ENCODE measurements at places on chromosomes 3 and 15. TPM values are rescaled to one million over a fixed set of nuclear protein-coding genes. Genes with fewer than 3 reads are reported as not detected.

GRCh38 chr3:183460081-183461055 lies 31.9 kb upstream of the MCF2L2 start:
- DNase-seq: no peak

GRCh38 chr3:169879845-169880575 lies 10.3 kb upstream of the LRRC31 start:
- DNase-seq: no peak

DNA sequence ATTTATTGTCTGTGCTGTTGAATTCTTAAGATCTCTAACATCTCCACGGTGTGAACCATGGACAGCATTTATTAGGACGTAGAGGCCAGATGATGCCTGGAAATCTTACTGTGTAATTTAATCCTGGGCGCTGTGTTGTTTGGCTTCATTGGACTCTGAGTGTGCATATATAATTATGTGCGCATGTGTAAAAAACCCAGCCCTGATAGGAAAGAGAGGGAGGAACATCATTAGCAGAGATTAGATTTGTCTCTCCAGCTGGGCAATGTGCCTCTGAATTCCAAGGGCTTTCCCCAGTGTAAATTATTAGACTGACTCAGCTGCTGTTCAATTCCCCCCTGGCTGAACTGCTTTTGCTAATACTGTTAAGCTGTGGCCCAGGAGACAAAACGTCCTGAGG lies 39.6 kb downstream of the MAP3K13 start:
- DNase-seq: no peak

Gene SEMA3B
- total RNA-seq: 2.2 TPM

DNA sequence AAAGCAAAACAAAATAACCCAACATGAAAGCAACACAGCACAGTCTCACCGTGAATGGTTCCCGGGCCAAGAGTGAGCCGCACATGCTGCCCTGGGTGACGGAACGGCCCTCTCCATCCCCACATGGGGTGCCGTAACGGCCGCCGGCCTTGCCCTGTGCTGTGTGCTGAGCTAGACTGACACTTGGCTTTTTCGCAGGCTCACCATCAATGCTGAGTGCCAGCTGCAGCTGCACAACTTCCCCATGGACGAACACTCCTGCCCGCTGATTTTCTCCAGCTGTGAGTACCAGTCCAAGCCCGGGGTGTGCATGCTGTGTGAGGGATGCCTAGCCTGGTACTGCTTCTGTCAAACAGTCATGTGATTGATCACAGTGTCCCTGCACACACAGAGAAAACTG lies 357.6 kb downstream of the GABRG3 start:
- DNase-seq: no peak

Gene CPB1
- 3.7 TPM for total RNA-seq

DNA sequence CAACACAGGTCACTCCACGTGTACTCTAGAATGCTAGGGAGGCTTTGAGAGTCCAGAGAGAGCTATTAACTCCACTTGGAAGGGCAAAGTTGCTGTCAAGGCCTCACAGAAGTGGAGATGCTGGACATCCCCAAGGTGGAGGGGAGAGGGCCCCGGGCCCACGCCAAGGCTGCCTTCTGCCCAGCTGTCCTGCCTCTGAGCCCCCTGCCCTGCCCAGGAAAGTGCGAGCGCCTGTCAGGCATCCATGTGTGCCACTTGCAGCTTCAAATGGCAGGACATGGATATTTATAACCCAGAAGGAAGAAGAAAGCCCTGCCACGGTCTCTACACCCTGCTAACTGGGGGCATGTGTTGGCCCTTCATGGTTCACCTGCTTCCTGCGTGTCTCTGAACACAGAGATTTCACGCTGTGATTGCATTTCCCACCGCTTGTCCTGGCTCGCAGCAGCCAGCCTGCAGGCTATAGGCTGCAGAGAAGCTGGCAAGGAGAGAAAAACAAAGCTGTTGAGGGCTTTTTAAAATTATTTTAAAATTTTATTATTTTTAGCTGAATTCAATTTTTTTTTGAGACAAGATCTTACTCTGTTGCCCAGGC lies 17.0 kb downstream of the ANKDD1A start:
- DNase-seq: no peak

DNA sequence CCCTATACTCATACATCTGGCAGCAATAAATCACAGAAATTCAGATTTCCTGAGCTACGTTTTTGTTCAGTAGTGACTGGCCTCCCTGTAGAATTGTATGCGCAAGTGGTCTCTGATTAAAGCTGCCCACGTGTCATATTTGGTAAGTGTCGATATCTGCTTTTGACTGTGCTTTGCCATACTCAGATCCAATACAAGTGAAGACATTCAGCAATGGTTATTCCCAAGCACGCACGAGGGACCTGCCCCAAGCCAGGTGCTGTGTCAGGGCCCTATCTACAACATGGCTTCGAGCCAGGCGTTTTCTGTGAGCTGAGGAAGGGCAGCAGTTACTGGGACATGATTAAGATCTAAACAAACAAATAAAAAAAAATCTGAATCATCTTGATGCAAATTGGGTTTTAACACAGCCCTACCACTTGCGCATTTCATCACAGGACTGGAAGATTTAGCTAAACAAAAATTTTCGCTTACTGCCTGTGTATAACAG lies 47.2 kb upstream of the ICE2 start:
- no peak for DNase-seq

DNA sequence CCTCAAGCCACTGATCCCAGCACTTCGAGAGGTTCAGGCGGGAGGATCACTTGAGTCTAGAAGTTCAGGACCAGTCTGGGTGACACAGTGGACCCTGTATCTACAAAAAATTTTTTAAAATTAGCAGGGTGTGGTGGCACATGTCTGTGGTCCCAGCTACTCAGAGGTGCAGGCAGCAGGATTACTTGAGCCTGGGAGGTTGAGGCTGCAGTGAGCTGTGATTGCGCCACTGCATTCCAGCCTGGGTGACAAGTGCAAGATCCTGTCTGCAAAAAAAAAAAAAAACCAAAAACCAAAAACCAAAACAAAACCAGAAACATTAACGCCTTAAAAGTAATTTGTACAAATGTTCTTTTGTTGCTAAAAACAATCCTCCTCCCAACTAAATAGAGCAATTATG lies 27.9 kb upstream of the SLC12A8 start:
- no peak for DNase-seq

DNA sequence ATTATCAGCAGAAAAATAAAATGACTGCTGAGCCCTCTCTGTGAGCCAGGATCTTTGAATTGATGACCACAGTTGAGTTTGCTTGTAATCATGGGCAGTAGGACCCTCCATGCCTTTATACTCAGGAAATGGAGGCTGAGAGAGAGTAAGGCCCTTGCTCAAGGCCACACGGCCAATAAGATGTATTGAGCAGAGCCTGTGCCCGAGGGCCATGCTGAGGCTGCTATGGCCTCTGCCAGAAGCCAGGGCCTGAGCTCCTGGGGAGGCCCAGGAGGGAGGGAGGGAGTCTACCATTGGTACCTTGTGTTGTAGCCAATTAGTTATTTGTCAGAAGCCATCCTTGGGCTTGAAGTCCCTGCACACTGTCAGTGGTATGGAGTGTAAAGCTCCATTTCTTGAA lies 151.4 kb downstream of the DNAJB8 start:
- DNase-seq: no peak

Gene CLDN16
- total RNA-seq: not detected

Gene GOLGA8T
- total RNA-seq: not detected

Gene C3orf85
- not detected for total RNA-seq

- DNase-seq: peak; percentile 21
Measured at GRCh38 chr15:56428821-56429458, 36.0 kb downstream of the MNS1 start.

DNA sequence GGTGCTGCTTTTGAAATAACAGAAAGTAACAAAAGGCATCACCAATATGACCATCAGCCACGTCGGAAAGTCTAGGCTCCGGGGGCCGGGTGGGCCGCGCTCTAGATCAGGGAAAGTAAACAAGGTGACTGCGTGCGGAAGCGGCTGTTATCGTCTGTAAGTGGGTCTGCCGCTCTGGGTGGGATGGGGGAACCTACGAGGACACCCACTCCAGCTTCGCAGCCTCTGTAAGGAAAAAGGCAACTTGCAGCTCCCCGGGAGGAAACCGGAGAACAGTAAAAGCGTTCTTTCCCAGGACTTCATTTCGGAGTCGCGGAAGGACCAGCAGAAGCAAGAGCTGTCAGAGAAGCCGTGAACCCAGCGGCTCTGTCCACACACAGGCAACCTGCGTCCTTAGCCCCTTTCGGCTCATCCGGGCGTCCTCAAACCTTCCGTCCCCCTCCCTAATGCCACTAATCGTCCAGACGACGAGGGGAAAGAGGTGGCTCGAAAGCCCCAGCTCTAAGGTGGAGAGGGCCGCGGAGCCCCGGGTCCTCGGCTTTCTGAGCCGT lies 461 bp downstream of the XRN1 start:
- DNase-seq: no peak

GRCh38 chr15:72162569-72162968 lies 35.0 kb downstream of the GRAMD2A start:
- DNase-seq: no peak

DNA sequence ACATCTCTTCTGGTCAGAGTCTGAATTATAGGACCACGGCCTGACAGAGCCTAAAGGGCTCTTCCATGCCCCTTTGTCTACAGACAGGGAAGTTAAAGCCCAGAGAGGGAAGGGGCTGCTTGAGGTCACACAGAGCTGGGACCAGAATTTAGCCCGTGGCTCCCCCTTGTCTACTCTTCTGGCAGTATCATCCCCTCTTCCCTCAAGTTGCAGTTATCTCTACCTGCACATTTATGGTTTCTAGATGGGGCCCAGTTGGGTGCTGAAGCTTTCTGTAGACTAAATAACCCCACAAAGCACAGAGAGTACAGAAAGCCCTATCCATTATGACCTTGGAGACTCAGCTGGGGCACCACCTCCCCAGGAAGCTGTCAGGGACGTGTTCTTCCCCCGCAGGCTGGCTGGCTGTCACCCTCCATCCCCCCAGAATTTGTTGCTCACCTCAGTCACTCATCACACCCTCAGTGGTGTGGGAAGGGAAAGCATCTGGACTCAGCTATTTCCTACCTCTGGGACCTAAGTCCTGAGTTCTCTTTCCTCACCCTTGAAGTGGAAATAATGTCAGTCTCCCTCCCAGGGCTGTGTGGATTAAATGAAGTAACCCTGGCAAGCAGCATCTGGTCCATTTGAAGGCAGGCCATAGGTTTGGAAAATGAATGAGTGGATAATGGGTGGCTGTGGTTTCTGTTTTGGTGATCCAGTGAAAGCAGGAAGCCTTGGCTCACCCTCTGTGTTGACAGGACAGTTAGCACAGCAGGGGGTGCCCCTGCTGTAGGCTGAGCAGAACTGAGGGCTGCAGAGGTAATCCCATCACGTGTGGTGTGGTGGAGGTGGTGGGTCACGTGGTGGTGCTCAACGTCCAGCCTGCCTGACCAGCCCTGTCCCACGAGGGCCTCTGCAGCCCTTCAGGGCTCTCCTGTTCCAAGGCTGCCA lies 16.3 kb downstream of the ACOX2 start:
- peak; percentile 55 for DNase-seq

- no peak for DNase-seq
Measured at GRCh38 chr3:61200270-61200669, 51.0 kb downstream of the FHIT start.

DNA sequence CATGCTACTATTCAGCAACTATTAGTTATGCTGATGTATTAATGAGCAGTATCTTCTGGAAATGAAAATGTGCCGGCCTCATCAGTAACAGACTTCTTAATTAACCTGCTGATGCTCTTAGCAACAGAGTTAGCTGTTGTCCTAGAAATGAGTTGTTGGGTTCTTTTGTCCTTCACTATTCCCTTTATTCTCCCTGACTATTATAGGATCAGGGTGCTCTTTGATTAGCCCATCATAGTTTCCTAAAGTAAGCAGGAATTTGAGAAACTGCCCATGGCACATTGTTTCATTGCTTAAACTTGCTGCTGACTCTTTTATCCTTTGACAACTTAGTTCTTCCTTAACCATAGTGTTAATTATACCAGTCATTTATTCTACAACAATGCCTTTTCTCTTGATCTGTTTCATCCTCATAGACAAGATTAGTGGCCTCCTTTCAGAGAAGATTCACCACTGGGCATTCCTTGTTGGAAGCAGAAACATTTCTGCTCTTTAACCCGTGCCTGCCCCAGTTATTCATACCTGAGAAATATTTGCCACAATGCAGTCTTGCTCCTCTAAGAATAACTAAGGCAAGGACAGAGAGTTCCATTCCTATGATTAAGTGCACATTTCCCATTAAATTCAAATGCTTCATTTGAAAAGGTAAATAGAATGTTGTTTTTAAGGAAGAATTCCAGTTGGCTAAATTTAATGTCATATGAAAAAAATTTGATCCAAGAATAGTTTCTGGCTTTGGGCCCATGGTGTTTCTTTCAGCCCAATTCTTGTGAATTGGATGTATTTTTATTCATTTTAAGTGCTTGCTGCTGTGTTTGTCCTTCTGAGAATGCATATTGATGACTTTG lies 573.3 kb upstream of the TBL1XR1 start:
- DNase-seq: no peak

GRCh38 chr3:71433631-71434030 lies 149.9 kb downstream of the FOXP1 start:
- no peak for DNase-seq

DNA sequence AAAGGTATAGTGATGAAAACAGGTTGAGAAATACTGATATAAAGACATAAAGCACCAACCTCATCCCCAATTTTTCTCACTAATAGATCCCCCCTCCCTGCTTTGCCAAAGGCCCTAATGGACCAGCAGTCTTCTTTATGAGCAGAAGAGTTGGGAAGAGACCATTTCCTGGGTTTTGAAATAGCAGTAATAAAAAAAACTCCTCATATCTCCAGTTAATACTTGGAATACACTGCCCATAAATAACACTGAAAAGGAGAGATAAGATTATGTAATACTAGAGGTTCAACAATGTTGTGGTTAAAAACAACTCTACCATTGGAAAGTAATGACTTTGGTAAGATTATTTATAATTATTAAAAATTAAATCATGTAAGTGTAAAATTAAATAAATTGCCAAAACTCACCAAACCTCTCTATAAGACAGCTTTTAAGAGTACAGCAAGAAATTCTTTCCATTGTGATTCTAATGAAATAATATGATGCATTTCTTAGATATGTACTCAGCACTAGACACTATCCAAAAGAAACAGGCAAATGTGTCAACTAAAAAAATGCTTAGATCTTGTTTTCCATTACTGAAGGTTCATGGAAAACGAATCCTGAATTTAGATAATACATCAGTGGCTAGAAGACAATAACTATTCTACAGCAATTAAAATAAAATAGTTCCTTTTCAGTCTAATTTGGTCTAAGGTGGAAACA lies 88.2 kb downstream of the FAIM start:
- no peak for DNase-seq

GRCh38 chr3:190182418-190183043 lies 61.8 kb upstream of the P3H2 start:
- DNase-seq: no peak

- DNase-seq: no peak
Measured at GRCh38 chr3:50395070-50395860, 35.9 kb upstream of the TMEM115 start.
